ENCODE measurements at places on chromosomes 12 and 14. TPM values are rescaled to one million over a fixed set of nuclear protein-coding genes. Genes with fewer than 3 reads are reported as not detected.

GRCh38 chr12:11651785-11652184 lies 2.3 kb downstream of the ETV6 start:
- DNase-seq, result peak; percentile 57

DNA sequence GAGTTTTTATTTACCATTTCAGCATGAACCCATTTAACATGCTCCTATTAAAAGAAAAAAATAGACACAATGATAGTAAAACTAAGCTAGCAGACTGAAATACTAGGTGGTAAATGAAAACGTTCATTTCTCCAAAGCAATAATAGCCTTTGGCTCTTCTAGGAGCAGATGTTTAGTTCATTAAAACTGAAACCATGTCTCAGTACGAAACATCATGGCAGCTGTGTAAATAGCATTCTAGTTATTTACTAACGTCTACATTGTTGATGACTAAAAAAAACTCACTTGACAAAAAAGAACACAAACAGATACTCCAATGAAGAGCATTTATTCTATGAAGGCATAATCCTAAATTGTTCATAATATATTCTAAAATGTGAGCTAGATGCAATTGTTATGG lies 17.9 kb downstream of the RECQL start:
- DNase-seq, result no peak

The ABCD2 gene
- total RNA-seq, result not detected

- peak; percentile 16 for DNase-seq
These were observed 21.7 kb downstream of the LIMA1 start for GRCh38 chr12:50261654-50262053.

DNA sequence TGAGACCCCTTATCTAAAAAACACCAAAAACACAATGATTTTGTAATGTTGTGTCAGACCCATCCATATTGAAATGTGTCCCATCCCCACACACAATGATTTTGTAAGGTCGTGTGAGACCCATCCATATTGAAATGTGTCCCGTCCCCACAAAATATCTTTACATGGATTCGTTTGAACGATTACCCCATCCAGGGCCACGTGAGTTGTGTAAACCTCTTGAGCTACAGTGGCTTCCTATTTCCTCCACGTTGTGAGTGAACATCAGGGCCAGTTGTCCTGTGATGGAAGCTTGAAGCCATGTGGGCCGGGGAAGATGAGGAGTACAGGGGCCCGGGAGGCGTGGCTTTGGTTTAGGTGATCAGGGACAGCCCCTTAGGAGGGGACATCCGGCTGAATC lies 27.0 kb upstream of the ULK1 start:
- DNase-seq, result no peak

GRCh38 chr14:23068789-23069412 lies 11.6 kb upstream of the CDH24 start:
- DNase-seq, result peak; percentile 91

The KRT74 gene
- not detected for total RNA-seq

DNA sequence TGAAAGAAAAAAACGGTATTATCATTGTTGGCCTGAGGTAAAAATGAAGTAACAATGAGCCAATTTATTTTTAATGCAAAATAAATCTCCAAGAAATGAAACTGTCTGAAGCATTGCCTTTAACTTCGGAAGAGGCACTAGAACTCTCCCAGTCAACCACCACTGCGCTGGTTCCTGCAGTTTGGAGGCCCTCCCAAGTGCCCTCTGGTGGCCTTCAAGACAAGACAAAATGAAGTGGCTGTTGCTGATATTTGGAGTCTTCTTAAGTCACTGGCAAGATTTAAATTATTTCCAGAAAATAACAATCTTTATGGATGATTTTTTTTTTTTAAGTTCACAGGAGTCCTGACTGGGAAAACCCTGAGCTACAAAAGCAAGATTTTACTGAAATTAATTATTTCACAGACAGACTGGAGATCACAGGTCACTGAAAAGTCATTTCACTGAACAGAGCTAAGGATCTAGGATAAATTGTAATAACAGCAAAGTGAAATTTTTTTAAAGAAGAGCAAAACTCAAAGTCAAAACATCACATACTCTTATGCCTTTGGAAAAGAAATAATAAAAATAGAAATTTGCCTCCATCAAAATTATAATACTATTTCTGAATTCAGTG lies 58.2 kb downstream of the DICER1 start:
- peak; percentile 18 for DNase-seq

The COX8C gene
- total RNA-seq, result not detected

DNA sequence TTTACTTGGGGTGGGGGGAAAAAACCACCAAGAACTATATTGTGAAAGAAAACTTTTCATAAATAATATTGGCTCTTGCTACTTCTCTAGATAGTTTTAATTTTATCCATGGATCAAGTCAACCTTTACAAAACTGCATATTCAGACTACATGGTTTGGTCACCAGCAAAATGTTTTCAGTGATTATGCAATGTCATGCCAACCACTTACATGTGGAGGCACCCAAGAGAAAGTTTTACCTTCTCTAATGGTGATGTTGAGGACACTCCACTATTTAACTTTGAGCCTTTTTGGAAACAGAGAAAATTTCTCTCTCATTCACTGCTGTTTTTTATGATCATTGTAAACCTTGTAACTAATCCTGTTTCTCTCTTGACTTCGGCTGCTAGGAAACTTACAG lies 21.6 kb downstream of the PLCZ1 start:
- DNase-seq, result no peak

The TEX22 gene
- total RNA-seq, result under 0.01 TPM

The ACOT2 gene
- 9.4 TPM for total RNA-seq

GRCh38 chr12:84689638-84690037 lies 223.0 kb downstream of the SLC6A15 start:
- DNase-seq, result no peak

- DNase-seq, result peak; percentile 25
These were observed 407.2 kb downstream of the NOVA1 start for GRCh38 chr14:26190646-26191045.

- DNase-seq, result no peak
These were observed 25.5 kb upstream of the BCDIN3D start for GRCh38 chr12:49868449-49868848.

DNA sequence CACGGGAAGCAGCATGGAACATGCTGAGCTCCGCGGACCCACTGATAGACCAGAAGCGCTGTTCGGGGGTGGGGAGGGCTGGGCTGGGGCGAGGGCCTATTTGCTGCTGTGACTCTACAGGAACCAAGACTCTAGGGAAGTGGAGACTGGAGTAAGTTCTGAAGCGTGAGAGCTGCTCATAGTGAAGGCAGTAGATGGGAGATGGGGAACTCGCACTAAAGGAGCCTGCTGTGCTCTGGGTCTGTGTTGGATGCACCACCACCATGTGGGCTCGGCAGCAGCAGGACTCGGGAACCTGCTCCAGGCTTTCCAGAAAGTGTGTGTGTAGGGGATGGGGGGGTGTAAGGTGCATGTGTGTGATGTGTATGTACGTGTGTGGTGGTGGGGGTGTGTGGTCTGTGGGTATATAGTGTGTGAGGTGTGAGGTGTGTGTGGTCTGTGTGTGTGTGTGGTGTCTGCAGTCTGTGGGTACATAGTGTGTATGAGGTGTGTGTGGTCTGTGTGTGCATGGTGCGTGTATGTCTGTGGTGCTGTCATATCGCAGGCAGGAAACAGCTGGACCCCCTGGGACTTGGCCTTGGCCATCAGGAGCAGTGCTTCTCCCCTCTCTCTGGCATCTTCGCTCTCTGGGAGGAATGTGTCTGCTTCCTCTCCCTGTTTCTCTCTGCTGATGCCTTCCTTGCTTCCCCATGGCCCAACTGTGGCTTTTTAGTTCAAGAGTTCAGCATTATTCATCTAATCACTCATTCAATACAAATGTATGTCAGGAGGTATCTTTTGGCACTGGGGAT lies 378.9 kb downstream of the FUT8 start:
- peak; percentile 47 for DNase-seq

The SPRING1 gene
- 24.4 TPM for total RNA-seq

GRCh38 chr12:42612231-42612613 lies 22.7 kb upstream of the PRICKLE1 start:
- no peak for DNase-seq

GRCh38 chr14:71261206-71261605 lies 353.9 kb downstream of the PCNX1 start:
- peak; percentile 16 for DNase-seq

DNA sequence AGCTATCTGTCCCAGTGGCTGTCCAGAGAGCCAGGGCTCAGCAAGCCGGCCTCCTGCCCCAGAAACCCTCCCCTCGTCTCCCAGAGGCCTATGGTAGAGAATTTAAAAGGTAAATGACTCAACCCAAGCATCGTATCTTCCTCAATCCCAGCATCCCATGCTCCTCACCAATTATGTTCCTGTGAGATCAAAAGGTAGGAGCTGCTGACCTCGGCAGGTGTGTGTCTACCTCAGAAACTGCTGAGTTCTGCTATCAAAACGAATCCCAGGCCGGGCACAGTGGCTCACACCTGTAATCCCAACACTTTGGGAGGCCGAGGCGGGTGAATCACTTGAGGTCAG lies 49.3 kb downstream of the FOXN3 start:
- DNase-seq, result no peak

- DNase-seq, result peak; percentile 73
These were observed 52.5 kb upstream of the RIN3 start for GRCh38 chr14:92460916-92461579.

GRCh38 chr12:40152783-40153383 lies 47.0 kb upstream of the SLC2A13 start:
- DNase-seq, result peak; percentile 65

GRCh38 chr14:73834261-73834625 lies 17.4 kb upstream of the PTGR2 start:
- DNase-seq, result no peak

DNA sequence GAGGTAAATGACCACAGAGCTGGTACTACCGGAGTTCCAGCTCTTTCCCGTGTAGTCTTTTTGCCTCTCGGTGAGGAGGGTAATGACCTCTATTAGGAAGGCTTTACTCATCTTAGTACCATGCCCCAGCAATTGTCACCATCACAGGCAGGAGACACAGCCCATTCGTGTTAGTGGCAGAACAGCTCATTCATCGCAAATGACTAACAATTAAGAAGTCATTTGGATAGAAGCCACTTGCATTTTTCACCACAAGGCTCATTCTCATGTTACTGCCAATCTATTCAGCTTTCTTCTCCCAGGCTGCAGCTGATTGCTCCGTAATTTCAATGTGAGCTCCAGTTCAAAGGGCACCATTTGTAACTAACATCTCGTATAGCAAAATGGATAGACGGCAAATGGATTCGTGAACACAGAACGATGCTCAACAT lies 718.8 kb upstream of the TMEM132C start:
- no peak for DNase-seq

The SCN8A gene
- under 0.01 TPM for total RNA-seq

The SPIC gene
- not detected for total RNA-seq

The CTSG gene
- not detected for total RNA-seq

GRCh38 chr12:2292560-2292959 lies 239.8 kb downstream of the CACNA1C start:
- DNase-seq, result no peak

GRCh38 chr12:114248527-114248926 lies 157.4 kb downstream of the TBX5 start:
- no peak for DNase-seq

- DNase-seq, result peak; percentile 72
These were observed 33.8 kb downstream of the FBRSL1 start for GRCh38 chr12:132523576-132524331.

DNA sequence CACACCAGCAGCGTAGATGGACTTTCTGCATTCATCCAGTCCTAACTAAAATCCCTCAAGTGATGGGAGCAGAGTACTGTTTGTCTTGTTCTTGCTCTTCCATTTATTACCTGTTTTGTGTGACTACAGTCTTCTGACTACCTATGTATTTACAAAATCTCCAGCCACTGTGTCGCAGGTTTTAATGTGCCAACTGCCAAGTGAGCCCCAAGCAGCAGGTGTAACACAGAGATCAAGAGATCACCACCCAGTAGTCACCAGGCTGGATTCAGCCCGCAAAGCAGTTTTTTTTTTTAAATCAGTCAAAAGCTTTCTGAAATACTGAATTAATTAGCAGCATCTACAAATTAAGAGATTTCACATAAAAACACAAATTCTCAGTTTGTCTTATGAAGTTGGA lies 724.1 kb upstream of the USP15 start:
- no peak for DNase-seq

DNA sequence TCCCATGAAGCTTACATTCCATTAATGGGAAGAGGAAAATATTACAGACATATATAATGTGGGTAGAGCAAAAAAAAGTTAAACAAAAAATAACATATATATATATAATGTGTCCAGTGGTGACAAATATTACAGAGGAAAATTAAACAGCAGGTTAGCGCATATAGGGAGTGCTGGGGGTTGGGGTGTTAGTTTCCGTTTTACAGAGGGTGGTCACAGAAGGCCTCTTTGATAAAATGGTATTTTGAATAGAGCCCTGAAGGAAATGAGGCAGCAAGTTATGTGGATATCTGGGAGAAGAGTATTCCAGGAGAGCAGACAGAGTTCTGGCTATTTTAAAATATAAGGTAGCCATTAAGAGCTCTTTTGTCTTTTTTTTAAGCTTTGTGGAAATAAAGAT lies 73.2 kb downstream of the DCAF5 start:
- no peak for DNase-seq

DNA sequence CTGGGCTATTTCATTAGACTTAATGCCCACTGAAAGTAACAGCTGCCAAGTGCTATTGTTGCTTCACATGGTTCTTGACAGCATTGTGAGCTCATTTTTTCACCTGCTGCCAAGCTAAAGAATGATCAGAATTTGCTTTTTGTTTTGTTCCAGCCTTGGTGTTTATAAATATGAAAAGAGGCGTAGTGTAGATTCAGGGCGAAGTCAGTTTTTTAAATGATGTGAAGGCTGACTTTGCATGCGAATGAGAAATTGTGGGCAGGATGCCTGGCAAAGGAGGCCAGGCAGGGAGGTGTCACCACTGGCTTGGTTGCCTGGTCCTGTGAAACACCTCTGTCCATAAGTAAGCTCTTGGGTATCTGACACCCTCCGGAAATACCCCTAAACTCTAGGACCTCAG lies 93.3 kb upstream of the NAP1L1 start:
- no peak for DNase-seq

GRCh38 chr14:65170318-65170717 lies 68.0 kb upstream of the MAX start:
- DNase-seq, result no peak

The LRRC10 gene
- total RNA-seq, result not detected

The MYH6 gene
- total RNA-seq, result not detected

The KRT82 gene
- total RNA-seq, result not detected

The BIN2 gene
- total RNA-seq, result not detected

The NANOG gene
- not detected for total RNA-seq

GRCh38 chr12:50151047-50151687 lies 16.0 kb downstream of the CERS5 start:
- DNase-seq, result no peak

GRCh38 chr14:39107591-39107996 lies 4.6 kb upstream of the SEC23A start:
- DNase-seq, result peak; percentile 67

GRCh38 chr12:103457471-103457870 lies 38.3 kb downstream of the C12orf42 start:
- DNase-seq, result no peak

- no peak for DNase-seq
These were observed 8.5 kb upstream of the FKBP11 start for GRCh38 chr12:48933664-48934311.

Data from lung microvascular endothelial cell (primary cell).